Activated CD4-positive, alpha-beta T cell treated with anti-CD3 and anti-CD28 coated beads for 4 hours (primary cell): ENCODE measurements at places on chromosomes 5 and 9.

- no peak for DNase-seq
These were observed 4.0 kb downstream of the PHF19 start for GRCh38 chr9:120872791-120873502.

GRCh38 chr5:140174465-140175366 lies at the start of gene CYSTM1:
CYSTM1 (plus strand) TSS chr5:140175188; CDS start chr5:140194466, 19,278 bp downstream.
- DNase-seq: peak; percentile 96

DNA sequence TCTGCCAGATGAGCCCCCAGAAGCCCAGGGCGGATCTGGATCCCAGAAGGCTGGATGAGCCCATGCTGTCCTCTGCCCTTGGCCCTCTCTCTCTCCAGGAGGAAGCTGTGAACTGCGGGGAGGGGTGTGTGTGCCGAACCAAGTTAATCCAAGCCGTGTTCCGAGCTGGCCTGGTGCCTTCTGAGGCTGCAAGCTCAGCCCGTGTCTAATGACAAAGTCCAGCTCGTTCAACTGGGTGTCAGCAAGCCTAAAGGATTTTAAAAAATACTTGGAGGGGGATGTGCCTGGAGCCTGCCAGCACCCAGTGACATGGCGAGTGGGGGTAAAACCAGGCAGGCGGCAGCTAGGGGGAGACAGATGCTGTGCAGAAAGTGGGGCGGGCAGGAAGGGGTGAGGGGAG lies 8.0 kb downstream of the STC2 start:
- no peak for DNase-seq

DNA sequence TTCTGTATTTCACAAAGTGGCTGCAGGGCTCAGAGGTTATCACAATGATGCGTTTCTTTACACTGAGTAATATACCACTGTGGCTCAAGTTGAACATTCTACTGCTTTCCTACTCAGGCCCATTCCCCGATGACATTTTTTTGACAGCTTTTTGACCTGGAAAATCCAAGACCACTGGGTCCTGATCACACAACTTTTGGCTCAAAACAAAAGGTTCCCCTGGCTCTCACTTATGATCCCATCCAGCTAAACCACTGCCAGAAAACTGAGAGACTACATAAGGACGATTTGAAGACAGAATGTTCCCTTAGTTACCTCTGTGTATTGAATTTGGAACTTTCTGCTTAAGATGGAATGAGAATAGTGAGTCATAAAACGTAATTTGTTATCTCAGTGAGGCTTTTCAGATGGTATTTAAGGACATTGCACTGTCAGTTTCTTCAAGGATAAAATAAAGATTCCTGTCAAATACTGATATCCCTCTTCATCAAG lies 78.0 kb upstream of the FBXL7 start:
- DNase-seq: no peak

DNA sequence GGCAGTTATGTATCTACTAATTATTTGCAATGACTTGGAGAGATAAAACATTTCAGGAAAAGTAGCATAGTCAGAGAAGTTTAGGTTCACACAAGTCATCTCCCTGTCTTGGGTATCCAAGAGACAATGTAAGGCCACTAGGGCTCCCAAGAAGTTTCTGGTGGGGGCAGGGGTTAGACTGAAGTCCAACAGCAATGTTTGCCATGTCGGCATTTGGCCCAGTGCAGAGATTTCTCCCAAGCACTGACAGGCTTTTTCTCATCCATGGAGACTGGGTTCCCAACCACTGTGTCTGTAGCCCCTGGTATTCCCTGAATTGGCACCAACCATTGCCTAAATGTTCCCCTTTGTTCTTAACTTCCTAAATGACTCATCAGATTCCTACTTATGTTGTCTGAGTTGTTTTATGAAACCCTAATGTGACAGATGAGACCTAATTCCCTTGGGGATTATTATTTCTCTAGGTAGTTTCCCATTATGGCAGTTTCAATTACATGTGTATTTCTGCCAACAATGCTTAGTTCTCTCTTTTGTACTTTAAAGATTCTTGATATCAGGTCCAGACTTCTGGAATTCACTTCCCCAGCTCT lies 103.6 kb upstream of the EGFLAM start:
- DNase-seq: no peak

DNA sequence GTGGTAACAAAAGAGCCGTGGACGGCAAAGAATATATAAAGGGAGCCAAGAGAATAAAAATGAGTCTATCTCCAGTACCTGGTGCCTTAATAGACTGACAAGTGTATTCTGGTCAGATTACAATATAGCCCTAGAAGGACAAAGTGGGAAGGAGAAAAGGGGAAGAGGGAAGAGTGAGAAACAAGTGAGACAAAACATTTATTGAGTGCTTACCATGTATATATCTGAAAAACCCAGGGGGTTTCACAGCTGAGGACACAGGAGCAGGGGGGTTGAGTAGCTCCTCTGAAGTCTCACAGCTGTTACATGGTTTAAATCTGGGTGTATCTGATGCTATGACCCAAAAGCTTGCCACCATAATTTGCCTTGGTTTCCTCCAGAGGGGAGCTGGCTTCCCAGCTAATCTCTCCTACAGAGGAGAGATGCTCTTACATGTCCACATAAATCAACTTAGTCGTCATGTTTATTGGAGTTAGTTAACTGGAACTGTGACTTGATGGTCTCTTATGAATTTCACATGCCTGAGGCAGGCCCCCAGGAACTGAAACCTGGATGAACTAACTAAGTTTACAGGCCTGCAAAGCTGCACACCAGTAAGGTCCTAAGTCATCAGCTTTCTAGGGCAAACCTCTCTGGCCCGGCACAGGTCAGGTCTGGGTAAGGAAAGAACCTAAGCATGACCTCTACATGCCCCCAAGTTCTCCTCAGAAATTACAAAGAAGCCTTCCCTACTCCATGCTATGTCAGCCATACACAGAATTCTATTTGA lies 15.5 kb downstream of the SIL1 start:
- DNase-seq: no peak

DNA sequence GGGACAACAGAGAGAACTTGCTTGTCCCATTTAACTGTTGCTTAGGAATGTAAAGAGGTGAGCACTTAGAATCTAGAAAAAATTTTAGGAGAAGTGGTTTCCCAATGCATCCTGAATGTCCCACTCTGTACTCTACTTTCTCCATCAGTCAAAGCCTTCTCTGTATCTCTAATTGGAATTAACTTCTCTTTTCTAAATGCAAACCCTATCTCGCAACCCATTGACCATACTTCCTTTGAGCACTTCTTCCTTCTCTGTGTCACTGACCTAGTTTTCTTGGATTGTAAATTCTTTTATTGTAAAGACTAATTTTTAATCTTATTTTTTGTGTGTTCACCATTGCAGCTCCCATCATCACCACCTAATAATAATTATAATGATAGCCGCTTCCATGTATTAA lies 33.3 kb downstream of the ADRB2 start:
- DNase-seq: no peak

DNA sequence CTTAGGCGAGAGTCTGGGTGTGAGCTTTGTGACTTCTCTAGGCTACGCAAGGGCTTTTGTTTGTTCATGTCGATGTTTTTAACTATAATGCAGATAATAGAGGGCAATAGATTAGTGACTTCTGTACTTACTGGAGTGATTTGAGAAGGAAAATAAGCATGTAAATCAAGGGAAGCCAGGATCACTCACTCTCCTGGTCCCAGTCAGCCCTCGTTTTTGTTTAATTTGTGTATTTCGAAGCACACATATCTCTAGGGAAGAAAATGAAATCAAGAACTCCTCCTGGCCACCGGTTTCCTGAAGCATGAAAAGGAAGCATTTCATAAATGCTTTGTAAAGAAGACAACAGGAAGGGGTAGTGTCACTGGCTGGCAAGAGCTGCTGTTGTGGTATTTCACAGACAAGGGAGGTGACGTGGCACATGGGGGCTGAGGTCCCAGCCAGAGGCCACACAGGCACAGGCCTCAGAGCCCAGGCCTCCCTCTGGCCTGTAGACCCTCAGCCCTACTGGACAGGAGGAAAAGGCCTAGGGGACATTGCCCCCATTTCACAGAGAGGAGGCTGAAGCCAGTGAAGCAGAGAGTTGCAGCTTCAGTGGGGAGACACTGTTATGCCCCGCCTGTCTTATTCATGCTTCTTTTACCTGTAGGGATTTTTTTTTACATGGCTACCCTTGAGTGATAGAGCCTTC lies 34.1 kb downstream of the IRF1 start:
- peak; percentile 57 for DNase-seq

GRCh38 chr5:134409321-134409720 lies 2.4 kb downstream of the CDKN2AIPNL start:
- no peak for DNase-seq

GRCh38 chr9:7452378-7452777 lies 347.2 kb downstream of the DMAC1 start:
- no peak for DNase-seq
